Spleen (tissue), 13 donors: ENCODE measurements at places on chromosomes 3 and 15.
A peak's percentile ranks its signal among the peaks of the same experiment; 100 is the strongest.

DNA sequence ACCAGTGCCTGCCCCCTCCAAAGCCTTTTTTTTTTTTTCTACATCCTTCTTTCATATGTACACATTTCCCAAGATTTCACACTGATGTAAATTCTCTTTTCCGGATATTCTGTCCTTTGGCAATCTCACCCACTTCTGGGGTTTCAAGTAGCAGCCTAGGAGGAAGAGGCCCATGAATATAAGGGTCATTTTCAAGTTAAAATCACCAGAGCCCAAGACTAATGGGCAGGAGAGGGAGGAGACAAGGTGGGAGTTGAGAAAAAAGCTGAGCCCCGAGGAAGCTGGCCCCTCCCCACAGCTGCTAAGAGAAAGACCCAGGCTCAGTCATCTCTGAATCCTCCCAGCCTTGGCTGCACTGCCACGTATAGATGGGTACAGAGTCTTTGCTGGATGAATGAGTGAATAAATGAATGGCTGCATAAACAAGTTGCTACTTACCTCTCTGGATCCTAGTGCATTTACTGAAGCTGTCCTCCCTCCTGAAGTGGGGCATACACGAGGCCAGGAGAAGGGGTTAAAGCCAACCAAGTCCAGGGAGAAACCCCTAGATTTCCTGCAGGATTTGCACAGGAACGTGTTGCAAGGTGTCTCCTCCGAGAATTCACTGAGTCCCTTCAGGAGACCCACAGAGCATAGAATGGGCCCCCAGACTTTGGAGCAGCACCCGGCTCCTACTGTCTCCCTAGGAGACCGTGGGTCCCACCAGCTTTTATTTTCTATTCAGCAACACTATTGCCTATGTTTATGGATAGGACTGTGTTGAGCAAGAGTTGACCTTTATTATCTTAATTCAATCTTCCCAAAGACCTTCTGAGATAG is 100.8 kb upstream of the LIPC start:
- DNase-seq, result no peak

- no peak for DNase-seq
Observed at GRCh38 chr3:46881596-46882376, 4.3 kb downstream of the PTH1R start.

- no peak for DNase-seq
Observed at GRCh38 chr3:132786890-132787289, 64.7 kb upstream of the NPHP3 start.

- no peak for DNase-seq
Observed at GRCh38 chr3:187136337-187136736, 3.0 kb downstream of the RPL39L start.

DNA sequence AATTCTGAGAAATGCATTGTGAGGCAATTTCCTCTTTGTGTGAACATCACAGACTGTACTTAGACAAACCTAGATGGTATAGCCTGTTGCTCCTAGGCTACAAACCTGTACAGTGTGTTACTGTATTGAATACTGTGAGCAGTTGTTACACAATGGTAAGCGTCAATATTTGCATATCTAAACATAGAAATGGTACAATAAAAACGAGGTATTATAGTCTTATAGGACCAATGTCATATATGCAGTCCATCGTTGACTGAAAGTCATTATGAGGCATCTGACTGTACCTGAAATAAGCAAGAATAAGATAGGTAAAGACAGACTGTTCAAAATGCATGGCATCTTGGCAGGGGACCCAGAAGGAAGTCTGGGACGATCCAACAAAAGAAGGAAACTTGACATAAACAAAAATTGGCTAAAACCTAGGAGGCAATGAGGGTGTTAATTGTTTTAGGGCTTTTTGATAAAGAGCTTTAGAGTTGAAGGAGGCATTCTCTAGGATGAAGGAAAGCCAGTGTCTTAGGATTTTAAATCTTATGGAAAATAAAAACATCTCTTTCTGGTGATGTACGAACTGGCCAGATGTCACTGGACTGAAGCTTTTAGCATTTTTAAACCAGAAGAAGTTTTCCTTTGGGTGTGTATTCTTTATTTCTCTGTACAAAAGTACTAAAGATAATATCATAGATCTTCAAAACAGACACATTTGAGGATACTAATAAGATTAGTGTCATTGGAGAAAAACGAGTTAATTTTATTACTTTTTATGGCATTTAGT is 9.2 kb upstream of the SPRED1 start:
- no peak for DNase-seq

DNA sequence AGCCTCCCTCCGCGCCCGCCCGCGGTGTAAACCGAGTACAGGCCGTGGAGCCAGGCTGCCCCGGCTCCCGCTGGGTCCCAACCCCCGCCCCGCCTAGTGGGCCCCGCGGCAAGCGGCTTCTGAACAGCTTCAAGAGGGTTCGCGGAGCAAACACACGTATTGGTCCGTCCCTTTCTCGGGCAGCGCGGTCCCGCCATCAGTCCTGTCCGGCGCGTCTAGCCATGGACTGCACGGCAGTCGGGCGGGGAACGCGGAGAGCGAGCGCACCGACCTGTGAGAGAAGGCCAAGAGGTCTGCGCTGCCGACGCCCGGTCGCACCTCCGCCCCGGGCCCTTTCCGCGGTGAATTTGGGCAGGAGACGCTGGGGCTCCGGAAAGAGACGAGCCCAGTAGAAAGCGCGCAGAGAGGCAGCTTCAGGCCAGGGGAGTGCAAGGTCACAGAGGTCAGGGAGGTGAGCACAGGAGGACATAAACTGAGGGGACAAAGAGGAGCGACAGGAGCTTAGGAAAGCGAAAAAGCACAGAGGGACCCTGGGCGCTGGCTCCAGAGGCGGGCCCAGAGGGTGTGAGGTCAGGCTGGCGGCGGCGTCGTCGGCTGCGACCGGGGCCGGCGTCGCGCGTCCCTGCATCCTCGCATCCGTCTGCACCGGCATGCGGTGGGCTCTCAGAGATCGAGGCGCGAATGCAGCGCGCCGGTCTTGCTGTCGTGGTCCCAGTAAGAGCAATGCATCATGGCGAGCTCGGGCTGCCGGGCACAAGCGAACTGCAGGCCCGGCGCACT is 1.8 kb downstream of the FOXL2 start:
- peak; percentile 76 for DNase-seq

- DNase-seq, result no peak
Observed at GRCh38 chr3:168475704-168476103, 380.0 kb upstream of the GOLIM4 start.

- no peak for DNase-seq
Observed at GRCh38 chr3:55651011-55651410, 163.9 kb upstream of the WNT5A start.

DNA sequence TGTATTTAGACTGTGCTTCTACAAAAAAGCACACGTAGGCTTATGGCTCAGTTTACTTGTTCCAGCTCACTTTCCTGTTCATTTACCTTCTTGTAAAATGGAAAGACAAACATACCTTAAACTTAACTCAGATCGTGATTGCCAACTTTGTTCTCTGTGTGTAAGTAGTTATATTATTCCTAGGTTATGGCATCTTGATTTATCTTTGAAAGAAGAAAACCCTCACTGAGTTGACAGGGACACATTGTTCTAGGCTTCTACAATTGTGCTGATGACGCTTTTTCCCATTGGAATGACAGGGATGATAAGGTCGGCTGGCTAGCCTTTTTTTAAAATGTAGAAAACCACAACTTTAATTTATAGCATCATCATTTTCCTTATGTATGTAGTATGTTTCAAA is 140.7 kb downstream of the IGF1R start:
- DNase-seq, result no peak

GRCh38 chr3:121836481-121836880 is 1.5 kb downstream of the EAF2 start:
- no peak for DNase-seq

- no peak for DNase-seq
Observed at GRCh38 chr3:197950677-197951061, 679 bp downstream of the RPL35A start.

- no peak for DNase-seq
Observed at GRCh38 chr3:150359381-150359780, 48.7 kb upstream of the TSC22D2 start.

DNA sequence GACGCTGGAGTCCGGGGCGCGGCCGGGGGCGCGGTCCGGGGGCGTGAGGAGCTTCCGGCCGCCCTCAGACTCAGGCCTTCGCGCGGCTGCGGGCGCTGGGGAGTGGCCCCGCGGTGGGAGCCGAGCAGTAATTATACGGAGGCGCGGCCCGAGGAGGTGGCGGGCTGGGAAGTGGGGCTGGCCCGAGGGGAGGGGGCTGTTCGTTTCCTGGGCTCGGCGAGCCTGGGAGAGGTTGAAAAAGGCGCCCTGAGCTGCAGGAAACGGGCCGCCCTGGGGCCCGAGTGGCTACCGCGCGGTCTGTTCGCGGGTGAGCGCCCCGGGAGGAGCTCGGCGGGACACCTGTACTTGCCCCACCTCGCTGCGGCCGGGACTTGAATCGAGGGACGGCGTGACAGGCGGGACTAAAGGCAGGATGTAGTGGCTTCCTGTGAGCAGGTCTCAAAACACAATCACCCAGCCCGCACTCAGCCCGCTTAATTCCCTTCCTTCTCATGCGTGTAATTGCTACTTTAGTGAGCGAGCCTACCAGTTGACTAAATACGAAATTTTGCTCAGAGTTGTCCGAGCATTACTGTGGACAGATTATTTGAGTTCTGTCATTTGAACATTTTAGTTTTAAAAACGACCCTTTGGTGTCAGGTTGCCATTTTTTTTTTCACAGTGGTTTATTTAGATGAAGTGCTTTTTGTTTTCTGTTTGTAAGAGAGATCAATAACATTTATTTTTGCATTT is 860 bp downstream of the RASA2 start:
- peak; percentile 98 for DNase-seq

GRCh38 chr15:29134641-29135308 is 134.8 kb downstream of the NSMCE3 start:
- no peak for DNase-seq

DNA sequence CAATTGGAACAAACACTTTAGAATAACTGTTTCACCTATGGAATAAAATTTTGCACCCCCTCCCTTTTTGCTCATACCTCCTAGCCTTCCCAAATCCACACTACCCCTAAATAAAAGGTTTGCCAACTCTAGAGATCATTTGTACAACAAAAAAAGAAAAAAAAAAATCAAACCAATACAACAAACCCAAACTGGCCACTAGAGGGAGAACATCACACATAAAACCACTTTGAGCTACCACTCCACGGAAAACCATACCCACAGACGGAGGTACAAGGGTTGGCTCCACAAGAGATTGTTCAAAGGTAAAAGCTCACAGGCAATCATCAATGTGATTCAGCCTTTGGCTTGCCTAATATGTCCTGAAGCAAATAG is 47.6 kb downstream of the SETMAR start:
- no peak for DNase-seq

GRCh38 chr3:117926819-117927218 is 1107.8 kb downstream of the IGSF11 start:
- DNase-seq, result no peak

- DNase-seq, result no peak
Observed at GRCh38 chr3:16290007-16290826, 25.2 kb downstream of the OXNAD1 start.

DNA sequence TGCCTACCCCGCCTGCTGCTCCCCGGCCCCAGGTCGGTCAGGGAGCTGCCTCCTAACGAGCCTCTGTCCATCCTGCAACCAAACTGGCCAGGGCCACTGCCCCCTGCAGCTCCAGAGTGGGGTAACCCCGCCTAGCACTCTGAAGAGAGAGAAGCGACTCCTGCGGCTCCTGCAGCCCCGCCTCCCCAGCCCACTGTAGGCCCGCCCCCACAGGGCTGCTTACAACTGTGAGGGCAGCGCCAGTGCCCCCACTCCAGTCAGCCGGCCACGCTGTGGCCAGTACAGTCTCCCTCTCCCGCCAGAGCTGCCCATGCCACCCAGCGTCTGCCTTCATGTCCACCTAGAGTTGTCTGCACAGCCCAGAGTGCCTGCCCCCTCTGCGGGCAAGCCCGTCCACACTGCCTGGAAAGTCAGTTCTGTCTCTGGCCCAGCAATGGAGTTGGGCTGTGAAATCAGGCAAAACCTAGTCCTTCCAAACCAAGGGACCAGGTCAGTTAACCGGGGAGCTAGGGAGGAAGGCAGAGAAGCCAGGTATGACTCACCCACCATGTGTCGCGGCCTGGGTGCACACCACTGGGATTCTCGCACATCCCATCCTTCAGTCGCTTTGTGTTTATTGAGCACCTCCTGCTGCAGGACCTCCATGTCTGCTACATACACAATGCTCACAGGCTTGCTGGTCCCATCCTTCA is 2.4 kb downstream of the UCN2 start:
- DNase-seq, result peak; percentile 86

GRCh38 chr3:45748068-45748467 is 48.3 kb downstream of the SLC6A20 start:
- no peak for DNase-seq

DNA sequence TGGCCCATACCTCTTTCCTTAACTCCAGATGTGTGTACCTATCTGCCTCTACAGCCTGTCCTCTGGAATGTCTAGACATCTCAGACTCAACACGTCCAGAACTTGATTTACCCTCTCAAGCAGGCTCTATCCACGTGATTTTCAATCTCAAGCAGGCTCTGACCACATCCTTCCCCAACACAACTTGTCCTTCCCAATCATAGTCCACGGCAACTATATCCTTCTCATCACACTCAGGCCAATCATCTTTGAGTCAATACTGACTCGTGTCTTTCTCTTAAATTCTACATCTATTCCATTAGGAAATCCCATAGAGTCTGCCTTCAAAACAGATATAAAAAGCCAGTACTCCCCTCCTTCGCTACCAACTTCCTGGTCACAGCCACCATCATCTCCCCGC is 70.4 kb downstream of the FOXP1 start:
- DNase-seq, result no peak

DNA sequence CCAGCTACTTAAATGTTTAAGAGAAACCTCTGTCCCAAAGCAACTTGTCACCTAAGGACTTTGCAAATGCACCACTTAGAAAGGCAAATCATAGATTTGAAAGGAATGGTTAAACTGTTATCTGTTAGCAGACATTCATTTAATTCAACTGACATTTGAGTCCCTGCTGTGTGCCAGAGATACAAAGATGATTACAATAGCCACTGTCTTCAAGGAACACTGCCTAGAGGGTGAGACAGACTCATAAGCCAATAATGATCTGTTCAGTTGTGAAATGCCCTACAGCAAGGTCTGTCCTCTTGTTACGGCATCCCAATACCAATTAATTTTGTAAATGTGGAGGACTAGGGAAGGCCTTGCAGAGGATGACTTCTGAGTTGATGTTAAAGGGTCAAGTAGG is 113.1 kb downstream of the ATG7 start:
- DNase-seq, result no peak

DNA sequence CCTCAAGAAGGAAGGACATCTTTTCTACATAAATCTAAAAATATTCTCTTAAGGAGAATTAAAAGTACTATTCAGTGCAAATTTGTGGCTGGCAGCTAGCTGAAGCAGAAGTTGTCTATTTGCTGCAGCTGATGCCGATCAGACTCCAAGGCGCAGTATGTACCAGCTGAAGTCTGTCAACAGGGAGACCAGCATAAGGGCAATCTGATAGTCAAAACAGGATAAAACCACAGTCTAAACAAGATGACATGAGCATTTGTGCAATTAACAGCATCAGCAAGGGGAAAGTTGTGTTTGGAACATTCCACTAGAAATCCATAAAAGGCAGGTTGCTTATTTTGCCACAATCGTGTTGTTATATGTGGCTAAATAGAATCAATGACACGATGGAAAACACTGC is 198.2 kb upstream of the ROBO2 start:
- DNase-seq, result no peak

GRCh38 chr3:156602424-156602823 is 47.5 kb upstream of the SSR3 start:
- no peak for DNase-seq
